ENCODE measurements at places on chromosomes 11 and 22.

DNA sequence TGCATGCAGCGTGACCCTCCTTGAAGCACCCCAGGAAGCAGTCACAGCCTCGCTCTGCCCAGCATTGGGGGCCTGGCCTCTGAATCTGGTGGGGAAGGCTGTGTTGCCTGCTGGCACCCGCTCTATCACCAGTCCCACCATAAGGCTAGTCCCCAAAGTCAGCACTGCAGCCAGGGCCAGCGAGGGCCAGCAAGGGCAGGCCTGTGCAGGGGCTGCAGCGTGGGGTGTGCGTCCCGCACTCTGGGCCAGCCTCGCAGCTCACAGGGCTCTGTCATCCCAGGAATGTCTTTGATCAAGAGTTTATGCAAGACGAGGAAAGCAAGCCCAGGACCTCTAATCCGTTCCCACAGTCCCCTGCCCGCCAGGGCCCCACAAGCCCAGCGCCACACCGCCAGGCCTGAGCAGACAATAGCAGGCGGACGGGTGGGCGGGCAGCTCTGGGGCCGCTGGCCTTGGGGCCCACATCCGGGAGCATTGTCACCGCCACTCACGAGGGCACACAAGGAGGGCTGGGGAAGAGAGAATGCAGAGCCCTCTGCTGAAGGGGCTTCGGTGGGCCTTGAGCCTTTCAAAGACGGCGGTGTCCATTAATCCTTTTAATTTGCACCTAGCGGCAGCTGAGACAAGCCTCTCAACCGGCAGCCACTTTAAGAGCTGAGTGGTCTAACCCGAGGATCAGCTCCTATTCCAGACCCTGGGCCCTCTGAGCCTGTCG lies 17.1 kb downstream of the LTO1 start:
- no peak for DNase-seq

DNA sequence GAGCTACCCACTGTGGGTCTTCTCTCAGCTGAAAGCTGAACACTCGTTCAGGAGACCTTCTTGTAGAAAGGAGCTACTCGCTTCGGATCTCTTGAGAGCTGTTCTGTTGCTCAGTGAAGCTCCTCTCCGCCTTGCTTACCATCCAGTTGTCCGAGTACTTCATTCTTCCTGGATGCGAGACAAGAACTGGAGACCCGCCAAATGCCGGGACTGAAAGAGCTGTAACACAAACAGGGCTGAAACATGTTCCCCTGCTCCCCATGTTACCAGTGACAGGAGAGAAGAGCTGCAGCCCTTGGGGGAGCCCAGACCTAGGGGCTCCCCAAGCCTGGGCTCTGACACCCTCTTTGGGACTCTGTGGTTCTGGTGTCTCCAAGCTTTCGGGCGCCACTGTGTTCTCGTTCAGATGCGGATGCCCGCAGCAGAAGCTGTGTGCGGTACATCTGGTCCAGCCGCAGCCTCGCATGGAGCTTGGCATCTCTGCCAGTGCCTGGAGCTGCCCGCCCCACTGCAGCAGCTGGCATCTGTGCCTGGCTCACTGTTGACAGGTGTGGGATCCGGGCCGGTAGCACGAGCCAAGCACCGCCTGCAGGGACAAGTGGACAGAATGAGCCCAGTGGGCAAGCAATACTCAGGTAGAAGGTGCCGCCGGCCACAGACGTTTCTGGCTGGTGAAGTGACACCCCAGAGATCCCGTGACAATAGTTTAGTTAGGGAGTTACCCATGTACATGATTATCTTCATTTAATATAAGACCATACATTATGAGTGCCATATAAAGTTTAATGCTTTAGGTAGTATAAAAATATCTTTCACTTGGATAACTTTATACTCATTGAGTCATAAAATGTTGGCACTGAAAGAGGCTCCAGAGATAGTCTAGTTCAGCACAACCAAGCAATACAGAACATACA lies 49.1 kb downstream of the EMSY start:
- DNase-seq = no peak

GRCh38 chr11:15624701-15625100 lies 510.0 kb downstream of the INSC start:
- DNase-seq = no peak

DNA sequence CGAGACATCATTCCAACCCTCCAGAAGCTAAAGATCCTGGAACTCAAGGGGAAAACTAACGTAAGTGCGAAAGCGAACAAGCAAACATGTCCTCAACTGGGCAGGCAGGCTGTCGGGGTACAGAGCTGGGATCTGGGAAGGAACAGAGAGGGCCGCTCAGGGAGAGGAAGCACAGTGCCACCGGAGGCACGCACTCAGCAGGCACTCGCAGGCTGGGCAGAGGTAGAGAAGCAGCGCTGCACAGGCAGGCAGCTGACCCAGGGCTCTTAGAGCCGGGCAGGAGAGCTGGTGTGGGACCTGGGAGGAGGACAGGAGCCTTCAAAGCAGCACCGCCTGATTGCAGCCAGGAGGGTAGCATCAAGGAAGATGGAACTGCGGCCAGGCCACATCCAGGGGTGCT lies 62.2 kb downstream of the MICAL3 start:
- no peak for DNase-seq

DNA sequence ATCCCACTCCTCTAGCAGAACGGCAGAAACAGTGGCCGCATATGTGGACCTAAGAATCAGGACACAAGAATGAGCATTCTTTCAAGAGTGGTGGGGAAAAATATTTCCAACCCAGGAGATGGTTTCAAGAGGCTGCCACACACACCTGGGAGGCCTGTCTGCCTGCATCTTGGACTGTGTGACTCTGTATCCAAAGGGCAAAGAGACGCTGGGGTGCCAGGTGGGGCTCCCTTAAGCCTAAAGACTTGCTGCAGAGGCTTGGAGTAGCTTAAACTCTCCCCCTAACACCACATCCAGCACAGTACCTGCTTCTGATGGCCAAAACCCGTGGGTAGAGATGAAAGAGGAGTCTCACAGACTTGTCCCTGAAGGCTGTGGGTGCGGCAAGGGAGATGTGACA lies 3.5 kb downstream of the CXCR5 start:
- DNase-seq = no peak

GRCh38 chr11:26276798-26277424 lies 55.0 kb upstream of the ANO3 start:
- peak; percentile 52 for DNase-seq

All from foreskin melanocyte (primary cell).